Activated naive CD4-positive, alpha-beta T cell treated with anti-CD3 and anti-CD28 coated beads, Interleukin-2, amount 50 U/mL, for 72 hours (primary cell): ENCODE measurements at places on chromosomes 7 and 10.

GRCh38 chr7:128167042-128167701 is 73.9 kb upstream of the LEP start:
- no peak for DNase-seq

DNA sequence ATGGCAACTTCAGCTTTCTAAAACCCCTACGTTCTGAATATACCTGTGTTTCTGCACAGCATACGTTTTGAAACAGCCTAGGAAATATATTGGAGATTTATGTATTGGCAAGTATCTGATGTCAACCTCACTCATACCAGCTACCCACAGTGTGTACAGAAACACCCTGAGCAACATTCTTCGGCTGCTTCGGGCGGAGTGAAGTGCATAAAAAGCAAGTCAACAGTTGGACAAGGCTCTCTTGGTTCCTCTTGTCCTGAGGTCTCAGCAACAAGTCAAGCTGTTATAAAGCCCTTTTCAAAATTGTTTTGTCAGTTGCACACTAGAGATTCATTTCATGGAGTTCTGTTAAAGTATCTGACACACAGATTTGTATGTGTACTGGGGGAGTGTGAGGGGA is 40.0 kb upstream of the PAPSS2 start:
- no peak for DNase-seq

DNA sequence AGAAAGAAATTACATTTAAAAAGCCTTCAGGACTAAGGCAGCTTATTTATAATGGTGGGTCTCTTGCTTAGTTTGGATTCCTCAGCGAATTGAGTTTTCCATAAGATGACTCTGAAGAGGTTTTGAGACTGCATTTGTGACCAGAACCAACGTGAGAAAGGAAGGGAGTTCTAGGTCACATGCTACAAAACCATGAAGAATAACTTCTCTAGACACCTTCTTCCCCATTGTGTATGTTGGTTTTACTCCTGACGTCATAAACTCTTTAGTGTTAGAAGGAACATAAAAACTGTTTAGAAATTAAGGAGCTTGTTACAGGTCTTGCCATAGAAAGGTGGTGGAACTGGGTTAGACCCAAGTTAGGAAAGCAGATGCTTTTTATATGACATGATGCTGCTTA is 11.1 kb downstream of the PTPN12 start:
- DNase-seq = no peak

DNA sequence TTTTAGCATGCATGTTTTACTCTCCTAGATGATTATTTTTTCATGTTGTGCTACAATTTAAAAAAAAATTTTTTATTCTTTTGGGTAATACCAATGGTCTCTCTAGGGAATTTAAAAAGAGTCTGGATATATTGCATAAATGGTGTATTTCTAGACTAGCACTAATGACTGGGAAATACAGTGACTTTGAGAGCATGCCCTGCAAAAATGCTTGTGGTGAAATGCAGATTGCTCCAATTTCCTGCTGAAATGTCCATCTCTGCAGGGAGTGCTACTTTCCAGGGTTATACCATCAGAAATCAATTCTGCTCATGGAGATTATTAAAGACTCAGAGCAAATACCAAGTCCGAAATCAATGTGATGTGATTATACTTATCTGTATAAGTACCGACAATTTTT is 186.1 kb downstream of the PRKG1 start:
- DNase-seq = no peak

- DNase-seq = no peak
These were observed 38.6 kb downstream of the MRC1 start for GRCh38 chr10:17847585-17848296.

GRCh38 chr7:47307311-47307710 is 274.6 kb downstream of the TNS3 start:
- no peak for DNase-seq

DNA sequence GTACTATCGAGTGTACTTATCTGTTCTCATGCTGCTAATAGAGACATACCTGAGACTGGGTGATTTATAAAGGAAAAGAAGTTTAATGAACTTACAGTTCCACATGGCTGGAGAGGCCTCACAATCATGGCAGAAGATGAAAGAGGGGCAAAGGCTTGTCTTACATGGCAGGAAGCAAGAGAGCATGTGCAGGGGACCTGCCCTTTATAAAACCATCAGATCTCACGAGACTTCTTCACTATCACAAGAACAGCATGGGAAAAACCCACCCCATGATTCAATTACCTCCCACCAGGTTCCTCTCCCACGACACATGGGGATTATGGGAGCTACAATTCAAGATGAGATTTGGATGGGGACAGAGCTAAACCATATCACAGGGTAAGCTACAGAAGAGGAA is 4.5 kb downstream of the NDUFA5 start:
- no peak for DNase-seq

DNA sequence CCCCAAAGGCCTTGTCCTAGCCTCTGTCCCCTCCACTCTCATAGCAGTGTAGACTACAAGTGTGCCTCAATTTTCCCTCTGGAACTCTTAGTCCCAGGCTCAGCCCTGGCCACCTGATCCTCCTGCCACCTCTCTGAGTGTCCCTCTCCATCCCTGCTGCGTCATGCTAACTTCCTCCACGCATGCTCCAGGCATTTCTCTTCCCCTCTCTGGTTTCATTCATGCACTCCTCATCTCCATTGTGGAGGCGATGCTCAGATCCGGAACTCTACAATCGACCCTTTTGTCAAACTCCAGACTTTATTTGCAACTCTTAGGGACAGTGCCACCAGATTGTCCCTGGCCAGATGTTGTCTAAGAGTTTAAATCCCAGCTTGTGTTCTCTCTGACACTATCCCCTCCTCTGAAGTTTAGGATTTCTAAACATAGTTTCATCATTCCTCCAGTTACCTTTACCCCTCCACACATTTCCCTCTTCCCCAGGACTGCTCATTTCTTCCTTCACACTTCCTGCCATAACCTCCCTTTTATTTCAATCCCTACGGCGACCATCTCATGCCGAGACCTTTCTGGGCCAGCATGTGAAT is 492.6 kb downstream of the PLXNA4 start:
- no peak for DNase-seq

DNA sequence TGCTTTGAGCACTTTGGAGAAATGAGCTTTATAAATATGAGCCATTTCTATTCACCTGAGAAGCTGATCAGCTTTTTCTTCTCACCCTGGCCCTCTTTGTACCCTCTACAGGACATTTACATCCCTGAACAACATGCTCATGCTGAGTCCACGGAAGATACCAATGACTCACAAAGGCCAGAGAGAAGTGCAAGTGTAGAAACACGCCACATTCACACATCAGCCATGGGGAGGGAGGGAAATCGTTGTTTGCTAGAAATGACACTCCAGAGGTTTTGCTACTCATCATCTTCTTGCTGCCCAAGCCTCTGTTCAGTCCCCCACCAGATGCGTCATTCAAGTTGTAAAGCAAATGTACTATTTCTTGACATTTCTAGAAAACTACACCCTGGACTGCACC is 2.8 kb upstream of the UCN3 start:
- no peak for DNase-seq
